ENCODE measurements at places on chromosomes 13 and 19.

DNA sequence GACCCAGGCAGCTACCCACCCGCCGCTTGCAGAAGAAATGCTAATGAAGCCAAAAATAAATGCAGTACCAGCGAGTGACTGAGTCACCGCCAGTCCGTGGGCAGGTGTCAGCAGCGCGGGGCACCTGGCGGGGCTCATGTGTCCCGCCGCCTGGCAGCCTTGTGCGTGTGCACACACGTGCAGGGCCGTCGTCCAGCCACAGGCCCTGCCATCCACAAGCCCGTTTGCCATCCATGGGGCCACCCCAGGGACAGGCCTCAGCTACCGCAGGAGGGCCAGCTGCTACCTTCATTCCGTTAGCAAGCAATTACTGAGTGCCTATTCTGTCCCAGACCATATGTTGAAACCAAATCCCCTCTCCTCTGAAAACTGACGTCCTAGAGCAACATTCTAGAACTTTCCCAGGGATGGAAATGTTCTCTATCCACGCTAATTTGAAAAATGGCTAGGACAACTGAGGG, 20.5 kb downstream of the NCAN start:
- no peak for DNase-seq

GRCh38 chr19:31127134-31127967, 221.9 kb downstream of the TSHZ3 start:
- no peak for DNase-seq

- no peak for DNase-seq
Observed at GRCh38 chr13:108708921-108709320, 79.5 kb downstream of the MYO16 start.

DNA sequence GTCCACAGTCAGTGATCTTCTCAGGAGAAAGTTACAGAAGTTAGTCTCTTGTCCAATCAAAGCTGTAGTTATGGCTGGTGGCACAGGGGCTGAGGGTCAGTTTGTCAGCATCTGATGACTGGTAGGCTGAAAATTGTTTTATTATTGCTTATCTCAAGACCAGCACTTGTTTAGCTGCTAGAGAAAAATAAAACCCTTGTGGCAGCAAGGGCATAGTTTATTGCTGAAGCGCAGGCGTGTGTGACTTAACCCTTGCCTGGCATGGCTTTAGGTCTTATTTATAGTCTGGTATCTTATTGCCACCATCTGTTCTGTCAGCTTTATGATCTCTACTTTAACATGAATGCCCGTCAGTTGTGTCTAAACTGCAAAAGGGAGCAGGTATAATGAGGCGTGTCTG, 154.7 kb downstream of the USP12 start:
- DNase-seq, result no peak

DNA sequence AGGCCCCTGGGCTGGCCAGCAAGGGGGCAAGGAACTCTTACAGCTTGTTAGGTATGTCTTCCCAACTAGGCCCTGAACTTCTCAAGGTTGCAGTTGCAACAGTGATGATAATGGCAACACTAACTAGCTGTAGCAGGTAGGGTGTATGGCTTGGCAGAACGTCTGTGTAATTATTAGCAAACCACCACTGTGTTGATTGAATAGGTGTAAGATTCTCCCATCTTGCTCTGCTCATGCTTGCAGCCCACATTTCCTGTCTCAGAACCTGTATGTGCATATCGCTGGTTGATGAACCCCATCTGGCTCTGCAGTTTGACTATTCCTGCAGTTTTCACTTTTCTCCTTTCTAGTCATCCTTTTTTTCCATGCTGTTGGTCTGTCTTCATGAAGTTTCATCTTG, 178.8 kb downstream of the KATNAL1 start:
- no peak for DNase-seq

GRCh38 chr13:113663934-113664333, 3.1 kb upstream of the GRK1 start:
- no peak for DNase-seq

- DNase-seq, result no peak
Observed at GRCh38 chr19:51114087-51114729, 6.0 kb upstream of the CTU1 start.

GRCh38 chr19:10419200-10419645, 1.1 kb upstream of the PDE4A start:
- no peak for DNase-seq

GRCh38 chr13:73082895-73083294, 24.1 kb downstream of the KLF5 start:
- no peak for DNase-seq

DNA sequence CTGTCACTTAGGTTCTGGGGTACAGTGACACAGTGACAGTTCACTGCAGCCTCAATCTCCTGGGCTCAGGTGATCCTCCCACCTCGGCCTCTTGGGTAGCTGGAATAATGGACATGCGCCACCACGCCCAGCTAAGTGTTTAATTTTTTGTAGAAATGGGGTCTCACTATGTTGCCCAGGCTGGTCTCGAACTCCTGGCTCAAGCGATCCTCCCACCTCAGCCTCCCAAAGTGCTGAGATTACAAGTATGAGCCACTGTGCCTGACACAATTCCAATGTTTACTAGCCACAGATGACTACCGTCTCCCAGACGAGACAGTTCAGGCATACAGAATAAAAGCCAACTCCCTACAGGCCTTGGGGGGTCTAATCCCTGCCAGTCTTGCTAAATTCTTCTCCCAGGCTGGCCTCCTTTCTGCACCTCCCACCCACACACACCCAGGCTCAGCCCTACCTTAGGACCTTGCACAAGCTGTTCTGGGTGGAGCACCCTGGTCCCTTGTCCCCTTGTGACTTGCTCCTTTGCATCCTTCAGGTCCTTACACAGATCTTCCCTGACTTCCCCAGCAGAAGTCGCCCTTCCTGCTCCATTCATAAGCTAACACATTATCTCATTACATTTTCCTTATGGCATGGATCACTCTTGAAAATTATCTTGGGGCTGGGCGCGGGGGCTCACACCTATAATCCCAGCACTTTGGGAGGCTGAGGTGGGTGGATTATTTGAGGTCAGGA, 106.4 kb downstream of the INSR start:
- no peak for DNase-seq

DNA sequence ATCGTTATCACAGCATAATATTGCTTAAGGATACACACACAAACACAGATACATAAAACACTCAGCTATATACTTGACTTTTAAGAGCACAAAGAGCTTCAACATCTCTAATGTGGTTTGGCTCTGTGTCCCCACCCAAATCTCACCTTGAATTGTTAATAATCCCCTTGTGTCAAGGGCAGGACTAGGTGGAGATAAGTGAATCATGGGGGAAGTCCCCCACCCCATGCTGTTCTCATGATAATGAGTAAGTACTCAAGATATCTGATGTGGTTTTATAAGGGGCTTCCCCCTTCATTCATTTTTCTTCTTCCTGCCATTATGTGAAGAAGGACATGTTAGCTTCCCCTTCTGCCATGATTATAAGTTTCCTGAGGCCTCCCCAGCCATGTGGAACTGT, 481.4 kb downstream of the PCDH9 start:
- no peak for DNase-seq

GRCh38 chr19:769616-770015, 18.7 kb downstream of the MISP start:
- DNase-seq, result no peak

DNA sequence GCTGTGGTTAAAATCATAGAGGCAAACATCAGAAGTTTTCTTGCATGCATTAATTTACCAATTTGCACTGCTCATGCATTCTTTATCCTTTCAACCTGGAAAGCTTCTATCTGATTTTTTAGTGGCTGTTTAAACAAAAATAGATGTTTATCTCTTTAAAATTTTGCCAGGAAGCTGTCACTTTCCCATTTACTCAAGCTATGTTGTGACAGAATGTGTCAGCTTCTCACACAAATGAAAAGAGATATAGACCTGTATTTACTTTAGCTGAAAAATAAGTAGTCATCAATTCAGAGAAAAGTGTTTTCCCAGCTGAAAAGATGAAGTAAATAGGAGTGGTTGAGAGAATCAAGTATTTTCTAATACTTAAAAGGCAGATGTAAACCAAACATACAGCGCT, 872.8 kb downstream of the DACH1 start:
- no peak for DNase-seq

DNA sequence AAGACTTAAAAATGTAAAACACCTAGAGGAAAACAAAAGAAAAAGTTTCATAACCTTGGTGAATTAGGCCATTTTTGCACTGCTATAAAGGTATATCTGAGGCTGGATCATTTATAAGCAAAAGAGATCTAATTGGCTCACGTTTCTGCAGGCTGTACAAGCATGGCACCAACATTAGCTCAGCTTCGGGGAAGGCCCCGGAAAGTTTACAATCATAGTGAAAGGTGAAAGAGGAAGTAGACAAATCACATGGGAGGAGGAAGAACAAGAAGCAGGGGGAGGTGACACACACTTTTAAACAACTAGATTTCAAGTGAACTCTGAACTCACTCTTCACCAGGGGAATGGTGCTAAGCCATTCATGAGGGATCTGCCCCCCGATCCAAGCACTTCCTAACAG, 1358.5 kb upstream of the PCDH9 start:
- DNase-seq, result no peak

DNA sequence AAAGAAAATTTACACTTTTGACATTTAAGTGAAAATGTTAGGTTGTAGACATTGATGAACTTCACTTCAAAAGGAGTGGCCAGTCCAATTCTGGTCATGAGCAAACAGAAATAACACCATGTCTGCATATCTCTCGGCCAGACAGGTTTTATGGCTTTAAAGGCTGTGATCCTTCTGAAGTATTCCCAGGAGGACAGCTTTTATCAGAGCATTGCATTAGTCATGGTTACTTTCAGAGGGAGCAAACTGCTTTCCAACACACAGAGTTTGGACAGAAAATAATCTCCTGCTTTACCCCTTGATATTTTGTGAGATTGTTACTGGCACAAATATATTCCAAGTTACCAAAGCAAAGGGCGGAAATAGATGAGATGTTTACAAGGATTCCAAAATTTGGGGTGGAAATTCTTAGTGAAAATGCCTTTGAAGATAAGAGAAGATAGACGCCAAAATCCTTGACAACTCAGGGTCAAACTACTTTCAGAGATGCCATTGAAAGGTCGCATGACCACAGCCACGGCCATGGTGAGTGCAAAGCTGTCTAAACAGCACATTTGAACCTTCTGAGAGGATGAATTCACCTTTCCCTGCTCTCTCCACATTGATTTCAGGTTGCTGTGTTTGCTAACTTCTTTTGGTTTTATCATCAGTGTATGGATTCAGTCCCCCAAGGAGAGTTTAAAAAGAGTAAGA, 584.5 kb upstream of the SGCG start:
- peak; percentile 8 for DNase-seq

DNA sequence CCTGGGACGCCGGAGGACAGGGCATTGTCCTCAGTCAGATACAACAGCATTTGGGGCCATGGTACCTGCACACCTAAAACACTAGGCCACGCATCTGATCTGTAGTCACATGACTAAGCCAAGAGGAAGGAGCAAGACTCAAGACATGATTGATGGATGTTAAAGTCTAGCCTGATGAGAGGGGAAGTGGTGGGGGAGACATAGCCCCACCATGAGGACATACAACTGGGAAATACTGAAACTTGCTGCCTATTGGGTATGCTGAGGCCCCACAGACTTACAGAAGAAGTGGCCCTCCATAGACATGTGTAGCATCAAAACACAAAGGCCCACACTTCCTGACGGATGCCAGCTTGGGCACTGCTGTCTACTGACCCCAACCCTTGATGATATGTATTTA, 1.4 kb upstream of the ICAM4 start:
- DNase-seq, result no peak

DNA sequence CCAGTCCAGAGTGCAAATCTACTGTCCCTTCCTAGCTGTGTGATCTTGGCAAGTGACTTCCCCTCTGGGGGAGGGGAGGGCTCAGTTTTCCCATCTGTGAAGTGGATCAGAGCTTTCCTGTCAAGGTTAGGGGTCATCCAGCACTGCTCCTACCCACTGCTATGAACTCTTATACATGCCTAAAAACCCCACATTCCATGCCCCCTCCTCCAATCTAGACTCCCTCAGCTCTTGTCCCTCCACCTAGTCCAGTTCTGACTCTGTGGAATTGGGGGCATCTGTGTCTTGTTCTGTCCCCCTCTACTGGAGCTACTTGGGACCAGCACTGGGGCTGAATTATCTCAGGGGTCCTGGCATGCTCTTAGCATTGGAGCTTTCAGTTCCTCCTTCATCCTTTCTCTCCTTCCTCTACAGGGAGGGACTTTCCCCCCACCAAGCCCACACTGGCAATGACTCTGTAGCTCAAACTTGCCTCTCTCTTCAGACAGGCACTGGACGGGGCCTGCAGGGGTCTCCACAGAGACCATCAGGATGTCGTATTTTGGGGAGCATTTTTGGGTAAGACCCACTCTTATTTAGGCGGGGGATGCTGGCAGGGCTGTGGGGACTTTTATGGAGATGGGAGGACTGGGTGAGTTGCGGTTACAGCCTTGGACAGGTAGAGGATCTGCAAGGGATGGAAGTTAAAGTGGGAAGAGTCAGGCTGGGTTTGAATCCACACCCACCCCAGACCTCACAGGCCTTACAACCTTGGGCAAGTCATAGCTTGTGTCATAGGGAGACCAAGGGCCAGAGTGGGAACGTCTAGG, 3.6 kb downstream of the FCHO1 start:
- DNase-seq, result no peak

DNA sequence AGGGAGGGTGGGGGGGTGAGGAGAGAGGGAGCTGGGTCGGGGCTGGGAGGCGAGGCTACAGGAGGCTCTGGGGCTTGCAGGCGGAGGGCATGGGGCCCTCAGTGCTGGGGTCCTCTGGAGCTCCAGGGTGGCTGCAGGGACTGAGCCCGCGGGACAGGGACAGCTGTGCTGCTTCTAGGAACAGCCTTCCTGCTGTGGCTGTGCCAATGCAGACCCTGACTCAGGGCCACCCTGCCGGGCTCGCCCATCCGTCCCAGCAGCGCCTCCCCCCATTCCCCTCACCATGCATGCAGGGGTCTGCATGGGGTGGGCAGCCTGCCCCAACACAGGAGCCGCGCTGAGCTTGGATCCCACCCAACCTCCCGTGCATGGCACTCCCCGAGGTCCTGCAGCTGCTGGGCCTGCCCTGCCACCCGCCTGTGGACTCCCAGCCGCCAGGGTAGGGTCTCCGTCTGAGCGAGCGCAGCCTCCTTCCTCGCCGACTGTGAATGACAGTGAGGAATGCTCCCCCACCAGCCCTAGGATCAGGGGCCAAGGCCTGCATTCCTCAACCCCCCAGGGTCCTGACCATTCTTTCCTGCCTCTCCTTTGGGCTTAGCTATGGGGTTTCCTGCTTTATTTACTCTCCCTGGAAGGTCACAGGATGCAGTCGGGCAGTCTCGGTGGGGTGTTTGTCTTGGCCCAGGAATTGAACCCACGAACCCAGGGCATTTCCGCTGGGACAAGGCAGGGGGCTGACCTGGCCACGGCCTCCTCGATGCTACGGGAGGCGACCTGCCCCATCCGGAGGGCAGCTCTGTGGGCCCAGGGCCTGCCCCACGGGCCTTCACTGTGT, 23.4 kb downstream of the CEBPG start:
- DNase-seq, result no peak

GRCh38 chr13:112583592-112584277, 4.2 kb downstream of the TUBGCP3 start:
- no peak for DNase-seq

Measured in SK-N-DZ (cell line).